ENCODE measurements at places on chromosomes 6 and 20.

DNA sequence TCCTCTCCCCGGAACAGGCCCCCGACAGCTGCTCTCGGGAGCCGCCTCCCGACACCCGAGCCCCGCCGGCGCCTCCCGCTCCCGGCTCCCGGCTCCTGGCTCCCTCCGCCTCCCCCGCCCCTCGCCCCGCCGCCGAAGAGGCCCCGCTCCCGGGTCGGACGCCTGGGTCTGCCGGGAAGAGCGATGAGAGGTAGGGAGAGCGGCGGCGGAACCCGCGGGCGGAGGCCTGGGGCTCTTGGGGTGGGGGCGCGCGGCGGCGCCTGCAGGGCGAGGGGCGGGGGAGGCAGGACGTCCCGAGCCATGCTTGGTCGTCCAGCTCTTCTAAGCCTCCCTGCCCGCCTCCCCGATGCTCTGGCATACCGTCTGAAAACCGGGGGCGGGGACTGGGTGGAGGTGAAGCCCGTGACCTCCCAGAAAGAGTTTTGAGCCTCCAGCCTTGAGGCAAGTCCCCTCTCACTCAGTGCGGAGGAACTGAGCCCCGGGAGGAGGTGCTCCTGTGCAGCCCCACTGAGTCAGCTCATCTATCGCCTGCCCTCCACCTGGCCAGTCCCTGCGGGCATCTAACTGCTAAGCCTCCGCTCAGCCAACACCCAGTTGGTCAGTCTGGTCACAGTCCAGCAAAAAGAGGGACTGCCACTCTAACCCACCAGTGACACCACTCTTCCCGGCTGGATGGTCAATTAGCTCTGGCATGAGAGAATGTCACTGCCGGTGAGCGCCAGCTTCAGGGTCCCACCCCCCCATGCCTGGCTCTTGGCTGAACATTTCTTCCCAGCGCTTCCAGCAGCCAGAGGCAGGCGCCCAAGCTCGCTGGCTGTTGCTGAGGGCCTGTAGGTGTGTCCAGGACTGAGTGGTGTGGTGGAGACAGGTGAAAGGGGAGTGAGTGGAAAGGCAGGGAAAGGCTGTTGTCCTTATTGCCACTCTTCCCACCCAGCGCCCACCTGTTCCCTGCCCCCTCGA, 482 bp downstream of the DDR1 start:
- DNase-seq, result no peak

- no peak for DNase-seq
Observed at GRCh38 chr6:53910834-53911233, 116.0 kb downstream of the LRRC1 start.

GRCh38 chr6:43911354-43912115, 141.5 kb downstream of the VEGFA start:
- no peak for DNase-seq

GRCh38 chr6:105907991-105908390, 178.1 kb upstream of the PRDM1 start:
- DNase-seq, result no peak

DNA sequence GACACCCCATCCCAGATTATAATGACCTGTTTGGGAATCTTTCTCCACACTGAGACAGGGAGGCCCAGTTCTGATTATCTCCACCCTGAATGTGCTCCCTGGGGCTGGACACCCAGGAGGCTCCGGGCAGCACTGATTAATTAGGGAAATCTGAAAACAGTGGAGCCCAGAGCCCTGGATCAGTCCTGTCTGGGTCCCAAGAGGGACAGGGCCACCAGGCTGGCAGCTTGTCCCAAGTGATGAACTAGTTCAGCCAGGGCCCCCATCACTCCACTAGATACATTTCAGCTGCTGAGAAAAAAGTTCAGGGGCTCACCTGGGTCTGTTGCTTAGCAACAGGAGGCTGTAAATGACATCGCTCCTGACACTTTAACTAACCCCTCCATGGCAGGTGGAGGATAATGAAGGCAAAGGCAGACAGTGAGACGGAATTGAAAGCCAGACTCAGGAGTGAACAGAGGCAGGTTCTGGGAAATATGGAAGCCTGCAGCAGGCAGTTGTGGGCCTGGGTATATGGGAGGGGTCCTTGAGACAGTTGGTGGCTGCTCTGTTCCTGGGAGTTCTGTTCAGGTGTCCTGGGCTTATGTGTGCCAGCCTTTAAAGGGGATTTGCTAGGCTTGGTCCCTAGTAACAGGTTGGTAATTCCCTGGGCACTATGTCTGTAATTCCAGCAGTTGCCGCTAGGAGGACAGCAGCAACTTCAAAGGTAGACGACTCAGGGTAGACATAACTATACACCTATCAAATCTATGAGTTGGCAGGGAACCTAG, 78.3 kb upstream of the CTNNBL1 start:
- DNase-seq, result no peak
